ENCODE measurements at places on chromosomes 2 and 18.
A peak's percentile ranks its signal among the peaks of the same experiment; 100 is the strongest.

DNA sequence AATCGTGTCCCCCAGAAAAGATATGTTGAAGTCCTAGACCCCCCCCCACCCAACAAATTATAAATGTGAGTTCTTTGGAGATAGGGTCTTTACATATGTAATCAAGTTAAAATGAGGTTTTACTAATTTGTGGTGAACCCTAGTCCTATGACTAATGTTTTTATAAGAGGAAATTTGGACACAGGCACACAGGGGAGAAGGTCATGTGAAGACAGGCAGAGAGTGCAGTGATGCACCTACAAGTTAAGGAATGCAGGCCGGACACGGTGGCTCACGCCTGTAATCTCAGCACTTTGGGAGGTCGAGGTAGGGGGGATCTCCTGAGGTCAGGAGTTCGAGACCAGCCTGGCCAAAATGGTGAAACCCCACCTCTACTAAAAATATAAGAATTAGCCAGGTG is 5.8 kb upstream of the PMAIP1 start:
- DNase-seq, result no peak

- DNase-seq, result no peak
These were observed 228.3 kb upstream of the FOSL2 start for GRCh38 chr2:28164280-28164801.

DNA sequence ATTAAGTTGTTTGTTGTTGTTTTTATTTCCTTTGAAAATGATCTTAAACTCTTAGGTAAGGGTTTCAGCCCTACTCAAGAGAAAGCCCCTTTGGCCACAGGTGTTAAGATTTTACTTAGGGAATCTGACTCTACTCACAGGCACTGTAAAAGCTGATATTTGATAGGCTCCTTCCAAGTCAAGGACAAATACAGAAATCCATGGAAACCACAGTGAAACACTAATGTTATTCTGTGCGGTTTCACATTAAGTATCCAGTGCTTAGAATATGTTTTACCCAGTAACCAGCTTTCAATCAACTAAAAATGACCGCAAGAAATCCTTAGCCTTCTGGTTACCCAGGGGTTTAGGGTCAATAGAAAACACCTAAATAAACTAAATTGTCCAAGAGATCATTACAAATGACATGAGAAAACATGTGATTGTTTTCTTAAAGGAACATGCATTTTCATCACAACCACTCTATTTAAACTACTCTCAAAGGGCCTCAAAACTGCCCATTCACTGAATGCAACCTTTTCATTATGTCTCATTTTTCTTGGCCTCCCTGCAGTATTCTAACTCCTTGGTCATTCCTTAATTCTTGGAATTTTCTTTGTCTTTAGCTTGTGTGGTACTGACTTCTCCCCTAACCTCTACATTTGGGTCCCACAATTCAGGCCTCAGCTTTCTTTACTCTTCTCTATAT is 56.0 kb downstream of the CDH2 start:
- DNase-seq, result no peak

- no peak for DNase-seq
These were observed 144.5 kb downstream of the RAD51AP2 start for GRCh38 chr2:17373741-17374140.

GRCh38 chr2:135582383-135582782 is 51.1 kb downstream of the R3HDM1 start:
- no peak for DNase-seq

GRCh38 chr2:72681016-72681995 is 144.5 kb downstream of the EXOC6B start:
- peak; percentile 96 for DNase-seq

GRCh38 chr18:13159579-13159978 is 59.0 kb upstream of the LDLRAD4 start:
- peak; percentile 63 for DNase-seq

DNA sequence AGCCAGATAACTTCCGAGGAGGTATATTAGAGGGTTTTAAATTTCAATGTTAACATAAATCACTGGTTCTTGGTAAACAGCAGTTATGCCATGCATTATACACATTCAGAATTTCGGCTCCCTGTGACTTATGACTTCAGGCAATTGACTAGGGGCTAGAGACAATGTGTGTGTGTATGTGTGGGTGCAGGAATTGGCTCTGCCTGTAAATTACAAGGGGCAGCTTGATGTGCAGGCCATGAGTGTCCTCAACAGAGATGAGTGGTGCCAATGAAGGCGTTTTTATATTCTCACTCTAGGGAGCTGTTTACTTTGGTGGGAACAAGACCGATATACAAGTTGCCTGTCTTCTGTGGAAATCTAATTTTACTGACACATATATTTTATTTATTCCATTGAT is 161.6 kb downstream of the CSRNP3 start:
- DNase-seq, result no peak

- no peak for DNase-seq
These were observed 134.2 kb downstream of the WDSUB1 start for GRCh38 chr2:159152128-159152778.

- DNase-seq, result no peak
These were observed 50.0 kb downstream of the ANKMY1 start for GRCh38 chr2:240507778-240508251.

- DNase-seq, result no peak
These were observed 109.7 kb upstream of the ZNF236 start for GRCh38 chr18:76712511-76713140.

DNA sequence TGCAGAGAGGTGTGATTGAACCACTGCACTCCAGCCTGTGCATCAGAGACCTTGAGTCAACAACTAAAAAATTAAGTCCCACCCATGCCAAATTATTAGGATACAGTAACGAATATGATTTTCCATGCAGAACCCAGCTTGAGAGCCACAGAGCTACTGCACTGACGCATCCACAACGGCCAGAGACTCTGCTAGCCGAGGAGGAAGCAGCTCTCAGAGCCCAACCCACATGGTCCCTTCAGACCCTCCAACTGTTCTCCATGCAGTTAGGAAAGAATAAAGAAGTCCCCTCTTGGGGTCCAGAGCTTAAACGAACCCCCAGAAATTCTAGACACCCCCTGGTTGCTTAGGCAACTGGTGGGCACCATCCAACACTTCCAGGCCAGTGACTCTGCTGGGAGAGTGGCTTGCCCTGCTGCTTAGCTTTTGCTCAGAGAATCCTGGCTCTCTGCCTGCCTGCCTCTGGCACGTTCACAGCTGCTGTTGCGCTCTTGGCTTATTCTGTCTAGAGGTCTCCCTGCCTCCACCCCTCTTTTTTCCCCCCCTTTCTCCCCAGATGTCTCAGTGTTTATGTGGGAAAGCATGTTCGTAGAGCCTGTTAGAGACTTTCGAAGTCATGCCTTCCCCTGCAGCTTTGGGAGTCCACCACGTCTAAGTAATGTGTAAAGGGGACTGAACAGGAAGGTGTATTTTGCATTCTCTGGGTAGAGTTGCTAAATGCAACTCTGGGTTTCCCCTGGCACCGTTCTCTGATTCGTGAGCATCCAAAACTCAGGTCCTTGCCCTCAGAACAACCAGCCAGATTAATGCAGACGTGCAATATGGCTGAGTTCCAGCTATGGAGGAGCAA is 26.0 kb upstream of the SP3 start:
- no peak for DNase-seq

DNA sequence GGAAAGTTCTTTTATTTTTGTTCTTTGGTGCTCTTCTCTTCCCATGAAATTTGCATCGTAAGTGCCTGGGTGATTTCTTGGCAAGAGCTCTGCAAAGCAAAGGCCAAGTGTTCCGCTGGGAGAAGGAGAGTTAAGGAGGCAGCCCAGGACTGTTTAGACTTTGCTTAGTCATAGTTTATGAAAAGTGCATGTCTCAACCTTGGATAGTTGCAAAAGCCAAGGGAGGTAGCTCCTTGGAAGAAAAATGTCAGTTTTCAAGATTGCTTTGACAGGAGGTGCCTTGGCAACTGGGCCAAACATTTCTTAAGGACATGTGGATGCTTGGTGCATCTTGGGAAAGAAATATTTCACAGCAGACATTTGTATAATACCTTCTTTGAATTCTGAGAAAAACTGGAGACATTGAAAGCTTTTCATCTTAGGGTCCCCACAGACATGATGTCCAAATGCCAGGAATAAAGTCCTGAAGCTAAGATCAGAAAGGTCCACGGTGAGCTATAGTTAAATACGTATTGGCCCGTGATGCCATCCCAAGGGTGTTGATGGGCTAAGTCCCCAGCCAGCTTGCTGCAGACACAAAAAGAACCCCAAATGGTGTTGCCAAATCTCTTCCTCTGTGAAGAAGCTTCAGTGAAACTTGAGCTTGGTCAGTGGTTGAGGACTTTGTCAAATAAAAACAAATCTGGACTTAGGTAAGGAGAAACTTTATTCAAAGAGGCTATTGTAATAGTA is 96.3 kb upstream of the THUMPD2 start:
- DNase-seq, result no peak

- no peak for DNase-seq
These were observed 692.6 kb downstream of the LRRTM4 start for GRCh38 chr2:76829374-76830234.

- DNase-seq, result no peak
These were observed 61.9 kb downstream of the AQP4 start for GRCh38 chr18:26803643-26804042.

GRCh38 chr2:79799729-79800128 is 286.9 kb downstream of the CTNNA2 start:
- DNase-seq, result no peak

DNA sequence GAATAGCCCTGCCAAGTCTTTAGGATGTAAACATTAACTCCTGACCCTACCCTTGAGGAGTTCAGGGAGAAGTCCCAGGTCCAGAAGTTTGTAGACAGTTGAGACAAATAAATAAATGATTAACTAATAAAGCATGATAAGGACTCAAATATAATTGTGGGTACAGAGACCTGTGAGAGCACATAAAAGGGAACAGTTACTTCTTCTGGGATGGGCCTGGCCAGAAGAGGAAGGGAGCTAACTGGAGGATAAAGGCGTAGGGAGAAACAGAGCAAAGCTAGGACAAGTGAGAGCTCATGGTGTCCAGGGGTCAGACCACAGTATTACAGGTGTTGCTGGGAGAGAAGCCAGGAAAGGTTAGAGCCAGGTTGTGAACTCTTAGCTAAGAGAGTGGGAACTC is 3.0 kb downstream of the LCLAT1 start:
- no peak for DNase-seq

DNA sequence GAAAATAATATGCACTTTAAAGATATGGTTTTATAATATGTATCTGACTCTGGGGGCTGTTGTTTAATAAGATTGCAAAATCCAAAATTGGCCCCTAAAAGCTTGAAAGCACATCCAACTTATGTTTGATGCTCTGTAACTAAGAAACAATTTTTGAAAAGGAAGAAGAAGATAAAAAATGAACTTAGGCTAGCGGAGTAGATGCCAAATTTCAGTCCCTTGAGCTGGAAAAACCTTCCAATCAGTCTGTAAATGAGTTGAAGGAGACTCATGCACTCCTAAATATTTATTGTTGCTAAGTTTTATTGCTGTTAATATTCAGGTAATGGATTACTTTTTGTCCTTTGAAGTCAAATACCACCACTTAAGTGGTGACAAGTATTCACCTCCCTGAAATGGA is 465.0 kb downstream of the ZEB2 start:
- DNase-seq, result no peak

DNA sequence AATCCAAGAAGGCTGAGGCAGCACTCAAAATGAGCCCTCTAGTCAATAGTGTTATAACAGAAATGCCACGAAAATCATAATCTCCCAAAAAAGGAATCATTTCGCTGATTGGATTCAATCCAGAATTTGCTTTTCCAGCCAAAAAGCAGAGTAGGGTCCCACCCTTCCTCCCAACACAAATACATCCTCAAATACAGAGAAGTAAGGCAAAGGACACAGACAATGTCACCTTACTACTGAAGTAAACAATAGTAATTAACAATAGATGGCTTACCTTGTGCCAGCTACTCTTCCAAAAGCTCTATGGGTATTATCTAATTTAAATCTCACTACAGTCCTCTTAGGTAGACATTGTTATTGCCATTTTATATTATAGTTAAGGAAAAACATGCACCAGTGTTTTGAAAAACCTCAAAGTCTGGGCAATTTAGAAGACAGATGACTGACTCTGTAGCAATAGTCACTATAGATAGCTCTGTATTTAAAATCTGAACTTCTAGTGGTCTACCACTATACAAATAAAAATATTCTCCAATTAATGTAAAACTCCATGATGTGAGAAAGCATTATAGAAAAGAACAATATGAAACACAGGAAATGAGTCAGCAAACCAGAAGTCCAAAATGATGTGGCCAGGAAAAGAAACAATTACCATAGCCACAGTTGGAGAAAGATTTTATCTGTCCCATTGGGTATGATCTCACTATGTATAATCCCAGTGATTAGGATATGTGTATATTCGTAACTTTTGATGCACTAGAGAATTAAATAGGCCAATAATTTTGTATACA is 305.0 kb upstream of the ERBB4 start:
- no peak for DNase-seq

GRCh38 chr2:191615596-191615995 is 62.3 kb upstream of the NABP1 start:
- DNase-seq, result no peak

GRCh38 chr2:84121-84520 is 37.8 kb upstream of the FAM110C start:
- no peak for DNase-seq

GRCh38 chr2:175884697-175885393 is 117.2 kb downstream of the LNPK start:
- no peak for DNase-seq

- no peak for DNase-seq
These were observed 6.6 kb downstream of the IL1RN start for GRCh38 chr2:113133704-113134598.

GRCh38 chr2:1648241-1649102 is 95.8 kb downstream of the PXDN start:
- DNase-seq, result no peak

DNA sequence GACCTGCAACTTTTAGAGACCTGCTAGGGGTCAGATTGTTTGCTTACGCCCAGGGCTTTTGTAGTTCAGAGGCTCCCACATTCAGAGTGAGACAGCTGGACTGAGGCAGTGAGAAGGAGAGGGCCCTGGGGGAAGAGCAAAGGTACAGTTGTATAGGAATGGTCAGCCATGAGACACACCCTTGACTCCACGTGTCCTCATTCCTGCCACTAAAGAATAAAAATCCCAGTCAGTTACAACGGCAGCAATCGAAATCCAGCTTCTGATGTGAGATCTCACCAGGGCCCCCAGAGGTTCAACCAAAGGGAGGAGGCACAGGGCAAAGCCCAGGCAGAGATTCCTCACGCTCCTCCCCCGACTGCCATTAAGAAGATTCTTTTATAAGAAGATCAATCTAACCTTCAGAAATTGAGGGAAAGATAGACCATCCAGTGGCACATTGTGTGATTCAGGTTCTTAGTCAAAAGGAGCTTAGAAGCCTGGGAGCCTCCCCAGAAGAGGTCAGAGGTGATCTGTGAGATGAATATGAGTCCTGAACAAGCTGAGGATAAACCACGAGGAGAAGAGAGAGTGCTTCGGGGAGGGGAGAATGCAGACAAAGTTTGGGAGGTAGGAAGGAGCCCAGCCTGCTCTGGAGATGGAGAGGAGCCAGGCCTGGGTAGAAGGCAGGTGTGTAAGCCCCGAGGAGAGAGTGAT is 317.0 kb downstream of the CYP26B1 start:
- no peak for DNase-seq

- no peak for DNase-seq
These were observed 708.6 kb downstream of the CCDC85A start for GRCh38 chr2:56892382-56892781.
